Sciatic nerve (tissue), 2 donors: ENCODE measurements at places on chromosomes 11 and 22. TPM values are rescaled to one million over a fixed set of nuclear protein-coding genes. Genes with fewer than 3 reads are reported as not detected.

DNA sequence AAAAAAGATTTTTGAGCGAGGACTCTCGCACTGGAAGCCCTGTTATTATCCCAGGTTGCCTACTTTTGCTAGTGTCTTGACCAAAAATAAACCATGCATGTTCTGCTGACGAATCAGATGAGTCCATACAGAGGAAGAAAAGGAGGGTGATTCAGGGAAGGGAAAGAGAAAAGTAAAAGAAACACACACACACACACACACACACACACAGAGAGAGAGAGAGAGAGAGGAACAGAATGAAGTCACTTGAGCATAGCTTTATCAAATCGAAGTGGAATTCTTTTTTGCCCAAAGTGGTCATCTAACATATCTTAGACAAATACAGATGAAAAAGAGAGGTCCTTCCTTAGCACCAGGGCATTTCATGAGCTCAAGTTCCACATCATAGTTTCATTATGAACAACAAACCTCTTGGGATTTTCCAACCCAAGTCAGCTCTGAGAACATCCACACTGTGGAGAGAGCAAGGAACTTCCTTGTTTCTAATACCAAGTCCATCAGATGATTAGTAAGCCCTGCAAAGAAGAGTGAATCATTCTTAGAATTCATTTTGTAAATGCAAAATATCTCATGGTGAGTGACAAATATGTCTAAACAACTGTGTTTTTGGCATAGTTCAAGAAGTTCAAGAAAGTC lies 7.7 kb upstream of the MMP12 start:
- no peak for DNase-seq

- no peak for DNase-seq
Measured at GRCh38 chr22:37284805-37285355, 2.6 kb downstream of the CYTH4 start.

GRCh38 chr11:9750551-9750950 lies 86.7 kb downstream of the SWAP70 start:
- no peak for DNase-seq

GRCh38 chr11:76033699-76034098 lies 172.6 kb downstream of the WNT11 start:
- no peak for DNase-seq

DNA sequence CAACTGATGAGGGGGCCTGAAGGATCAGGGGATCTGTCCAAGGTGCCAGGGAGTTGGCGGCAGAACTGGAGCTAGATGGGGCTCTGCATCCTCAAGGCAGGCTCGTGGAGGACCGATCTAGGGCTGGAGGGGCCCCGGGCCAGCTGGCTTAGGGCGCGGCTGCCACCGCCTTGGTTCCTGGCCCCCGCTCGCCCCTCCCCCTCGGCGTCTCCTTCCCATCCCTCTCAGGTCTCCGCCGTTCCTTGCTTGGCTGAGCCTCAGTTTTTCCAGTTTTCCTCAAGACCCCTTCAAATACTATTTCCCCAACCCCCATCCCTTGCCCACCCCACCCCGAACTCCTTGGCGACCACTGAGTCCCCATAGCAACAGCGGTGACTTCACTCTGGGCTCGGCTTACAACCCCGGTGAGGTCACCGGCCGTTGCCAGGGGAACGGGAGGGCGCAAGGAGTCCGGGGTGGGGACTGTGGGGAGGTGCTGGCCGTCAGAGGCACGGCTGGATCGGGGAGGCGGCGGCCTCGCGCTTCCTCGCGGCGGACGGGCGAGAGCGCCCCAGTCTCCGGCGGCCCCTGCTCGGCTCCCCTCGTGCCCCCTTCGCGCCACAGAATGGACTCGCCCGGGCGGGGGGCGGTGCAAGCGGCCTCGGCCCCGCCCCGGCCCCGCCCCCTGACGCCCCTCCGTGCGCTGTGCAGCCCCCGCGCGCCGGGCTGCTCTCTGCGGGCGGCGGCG lies 7.5 kb downstream of the FREY1 start:
- peak; percentile 91 for DNase-seq

GRCh38 chr11:128480066-128480465 lies 107.3 kb downstream of the ETS1 start:
- no peak for DNase-seq

GRCh38 chr22:50144005-50144614 lies 26.4 kb upstream of the PANX2 start:
- no peak for DNase-seq

- peak; percentile 63 for DNase-seq
Measured at GRCh38 chr11:26849036-26849435, 127.2 kb upstream of the SLC5A12 start.

- DNase-seq = peak; percentile 50
Measured at GRCh38 chr22:45878051-45878781, 98.7 kb downstream of the WNT7B start.

- no peak for DNase-seq
Measured at GRCh38 chr11:133515107-133515506, 17.2 kb downstream of the OPCML start.

DNA sequence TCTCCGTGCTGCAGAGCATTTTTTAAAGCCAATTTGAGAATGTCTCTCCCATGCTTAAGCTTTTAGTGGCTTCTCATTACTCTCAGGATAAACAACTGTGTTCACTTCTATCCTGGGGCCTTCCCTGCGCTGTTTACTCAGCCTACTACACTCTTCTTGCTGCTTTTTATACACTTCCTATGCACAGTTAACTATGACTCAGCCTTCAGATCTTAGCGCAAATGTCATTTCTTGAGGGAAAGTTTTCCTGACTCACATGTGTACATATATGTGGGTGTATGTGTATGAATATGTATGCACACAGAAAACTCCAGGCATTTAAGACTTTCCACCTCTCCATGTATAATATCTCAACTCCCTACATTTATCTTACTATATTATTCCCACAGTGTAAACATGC lies 9.8 kb downstream of the THAP12 start:
- DNase-seq = no peak

DNA sequence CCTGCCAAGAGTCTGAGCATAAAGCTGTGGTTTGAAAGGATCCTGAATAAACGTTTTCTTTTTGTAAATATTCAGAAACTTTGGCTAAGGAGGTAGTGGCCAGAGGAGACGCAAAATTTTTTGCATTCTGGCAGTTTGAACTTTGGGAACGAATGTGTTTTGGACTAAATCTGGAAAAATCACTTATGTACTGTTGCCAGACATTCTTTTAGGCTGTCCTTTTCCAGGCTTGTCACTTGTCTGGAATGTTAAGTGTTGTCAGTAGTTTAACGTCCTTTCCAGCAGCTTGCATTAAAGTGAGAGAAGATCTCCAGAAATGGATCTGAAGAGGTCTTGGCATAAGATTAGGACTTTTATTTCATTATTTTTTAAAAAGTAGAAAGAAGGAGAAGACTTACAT lies 18.5 kb downstream of the SPECC1L start:
- no peak for DNase-seq

GRCh38 chr22:38923463-38924346 lies 33.7 kb upstream of the APOBEC3A start:
- peak; percentile 83 for DNase-seq

DNA sequence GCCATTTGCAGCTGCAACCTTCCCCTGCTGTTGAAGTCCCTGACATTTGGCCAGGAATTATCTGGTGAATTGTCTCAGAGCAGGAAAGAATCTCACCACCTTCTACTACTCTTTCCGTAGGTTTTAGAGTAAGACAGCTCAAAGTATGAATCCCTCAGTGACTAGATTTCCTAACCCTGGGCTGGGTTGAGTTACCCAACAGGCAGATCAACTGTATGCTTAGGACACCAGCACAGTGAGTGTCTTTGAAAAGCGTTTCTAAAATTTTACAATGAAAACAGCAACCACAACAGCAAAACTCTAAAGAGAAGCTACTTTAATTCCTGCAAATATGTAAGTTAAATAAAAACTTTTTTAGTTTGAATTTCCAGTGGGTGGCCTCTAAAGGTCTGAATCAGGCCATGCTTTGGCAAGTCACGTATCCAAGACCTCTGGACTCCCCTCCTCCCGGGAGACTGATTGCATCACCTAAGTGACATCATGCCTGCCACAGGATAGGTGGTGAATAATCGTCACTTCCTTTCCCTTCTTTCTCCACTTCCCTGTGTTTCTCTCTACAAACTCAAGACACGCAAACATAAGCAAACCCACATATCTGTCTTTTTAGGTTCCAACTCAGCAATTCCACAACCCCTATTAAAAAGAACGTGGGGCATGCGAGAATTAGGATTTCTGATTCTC lies 7.8 kb downstream of the OR8B12 start:
- DNase-seq = no peak

- DNase-seq = peak; percentile 90
Measured at GRCh38 chr11:66045177-66045639, 3.8 kb downstream of the GAL3ST3 start.

GRCh38 chr11:64383580-64383979 lies 24.6 kb downstream of the RPS6KA4 start:
- DNase-seq = no peak

DNA sequence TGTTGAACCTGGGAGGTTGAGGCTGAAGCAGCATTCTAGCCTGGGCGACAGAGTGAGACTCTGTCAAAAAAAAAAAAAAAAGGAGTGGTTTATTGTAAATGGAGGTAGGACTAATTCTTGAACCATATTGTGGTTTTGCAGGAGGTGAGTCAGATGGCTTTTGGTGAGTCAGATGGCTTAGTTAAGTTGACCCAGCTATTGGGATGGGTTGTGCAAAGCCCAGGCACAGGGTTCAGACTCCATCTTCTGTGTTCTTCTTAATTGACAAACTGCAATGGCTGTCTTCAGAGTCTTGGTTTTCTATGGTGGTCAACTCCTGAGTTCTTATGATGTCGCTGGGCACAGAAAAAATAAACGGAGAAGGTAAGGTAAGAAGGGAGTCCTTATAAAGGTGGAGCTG lies 182.7 kb downstream of the ADAMTS15 start:
- DNase-seq = no peak

GRCh38 chr11:128179512-128179911 lies 407.8 kb downstream of the ETS1 start:
- no peak for DNase-seq

- no peak for DNase-seq
Measured at GRCh38 chr11:132623511-132623910, 908.8 kb downstream of the OPCML start.

- DNase-seq = no peak
Measured at GRCh38 chr22:43689356-43689755, 122.7 kb downstream of the EFCAB6 start.

DNA sequence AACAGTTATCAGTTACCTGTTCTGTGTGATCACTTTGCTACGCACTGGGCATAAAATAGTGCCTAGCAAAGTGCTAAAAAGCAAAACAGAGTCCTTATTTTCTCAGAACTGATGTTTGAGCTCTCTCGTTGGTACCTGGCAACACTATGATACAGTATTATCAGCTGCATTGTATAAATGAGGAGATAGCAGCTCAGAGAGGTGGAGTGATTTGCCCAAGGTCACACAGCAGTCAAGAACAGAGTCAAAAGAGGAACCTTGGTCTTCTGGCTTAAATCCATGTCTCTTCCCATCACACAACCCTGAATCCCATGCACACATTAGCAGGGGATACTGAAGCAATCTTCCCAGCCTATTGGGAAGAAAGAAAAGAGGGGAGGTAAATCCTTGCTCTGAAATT lies 580.5 kb downstream of the SOX6 start:
- no peak for DNase-seq

DNA sequence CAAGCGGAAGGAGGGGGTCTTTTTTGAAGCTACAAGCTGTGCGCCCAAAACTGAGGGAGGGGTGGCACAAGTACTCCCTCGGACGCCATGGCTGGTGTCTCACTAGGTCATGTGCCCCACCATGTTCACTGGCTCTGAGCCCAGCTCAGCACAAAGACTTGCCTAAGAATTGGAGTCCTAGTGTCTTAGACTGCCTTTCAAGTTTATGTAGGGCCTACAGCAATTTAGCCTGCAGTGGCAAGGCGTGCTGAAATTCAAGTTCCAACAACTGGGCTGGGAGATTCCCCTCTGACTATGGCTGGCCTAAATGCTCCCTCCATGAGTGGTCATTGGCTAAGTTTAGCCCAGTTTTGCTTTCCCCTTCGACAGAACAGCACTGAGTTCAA lies 27.3 kb downstream of the FCHSD2 start:
- no peak for DNase-seq

- no peak for DNase-seq
Measured at GRCh38 chr11:13207665-13208594, 69.7 kb upstream of the BMAL1 start.

DNA sequence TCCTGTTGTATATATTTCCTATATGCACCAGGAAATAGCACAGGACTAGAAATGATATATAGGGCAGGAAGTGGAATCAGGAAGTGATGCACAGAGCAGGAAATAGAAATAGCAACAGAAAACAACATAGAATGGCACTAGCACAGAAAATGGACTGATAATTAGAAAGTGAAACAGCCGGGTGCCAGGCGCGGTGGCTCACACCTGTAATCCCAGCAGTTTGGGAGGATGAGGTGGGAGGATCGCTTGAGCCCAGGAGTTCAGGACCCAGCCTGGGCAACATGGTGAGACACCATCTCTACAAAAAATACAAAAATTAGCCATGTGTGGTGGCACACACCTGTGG lies 10.0 kb upstream of the RELT start:
- DNase-seq = no peak

- DNase-seq = no peak
Measured at GRCh38 chr11:19674836-19675235, 37.8 kb upstream of the NAV2 start.

DNA sequence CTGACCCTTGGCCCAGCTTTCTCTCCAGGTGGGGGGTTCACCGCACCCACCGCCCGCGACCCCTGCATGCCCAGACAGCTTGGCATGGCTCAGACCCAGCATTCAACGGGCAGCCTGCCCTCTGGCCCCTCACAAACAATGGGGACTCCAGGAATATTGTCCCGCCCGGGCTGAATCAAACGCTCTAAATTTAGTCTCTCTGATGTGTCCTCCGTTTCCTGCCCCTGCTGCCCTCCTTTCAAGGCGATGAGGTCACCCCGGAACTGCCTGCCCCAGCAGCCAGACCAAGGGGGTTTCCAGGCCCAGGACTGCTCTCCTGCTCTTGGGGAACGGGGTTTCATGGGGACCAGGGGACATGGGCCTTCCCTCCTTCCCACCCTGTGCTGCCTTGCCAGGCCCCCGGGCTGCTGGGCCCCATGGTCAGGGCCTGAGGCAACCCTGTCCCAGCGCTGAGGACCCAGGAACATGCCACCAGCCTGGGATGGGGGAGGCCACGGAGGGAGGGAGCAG lies 10.1 kb upstream of the PDGFB start:
- no peak for DNase-seq

- DNase-seq = peak; percentile 99
Measured at GRCh38 chr11:65890324-65891218, at the start of gene CCDC85B. Gene CCDC85B (plus strand): TSS chr11:65890673. CDS start chr11:65890784, 111 bp downstream.

LRRC74B gene
- not detected for total RNA-seq

OR4D5 gene
- total RNA-seq = not detected

CASP5 gene
- total RNA-seq = 0.76 TPM

OR8A1 gene
- total RNA-seq = not detected

CBLIF gene
- total RNA-seq = not detected

CNIH2 gene
- total RNA-seq = 1.3 TPM

LRRC56 gene
- 1.4 TPM for total RNA-seq

FAM89B gene
- 44.1 TPM for total RNA-seq

BBOX1 gene
- 0.45 TPM for total RNA-seq

TSSK2 gene
- total RNA-seq = not detected

COPB1 gene
- total RNA-seq = 86.6 TPM
